ENCODE measurements at places on chromosomes 1 and 21.

- no peak for DNase-seq
Measured at GRCh38 chr1:13732971-13733667, 33.1 kb downstream of the PRDM2 start.

DNA sequence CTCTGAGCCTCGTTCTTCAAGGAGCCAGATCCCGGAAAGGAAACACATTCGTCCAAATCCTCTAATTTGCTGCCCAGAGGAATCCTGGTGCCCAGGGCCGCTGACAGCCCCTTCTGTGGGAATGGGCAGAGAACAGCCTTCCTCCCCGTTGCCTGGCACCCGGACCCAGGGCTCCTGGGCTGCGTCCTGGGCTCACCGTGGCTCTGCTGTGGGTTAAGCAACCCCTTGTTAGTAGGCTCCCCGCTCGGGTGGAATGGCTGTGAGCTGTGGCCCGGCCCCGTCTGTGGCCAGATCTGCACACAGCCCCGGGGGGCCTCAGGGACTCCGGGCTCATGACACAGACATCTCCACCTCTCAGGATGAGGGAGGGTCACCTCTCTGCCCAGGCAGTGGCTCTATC is 122.9 kb upstream of the ARHGEF16 start:
- DNase-seq, result no peak

DNA sequence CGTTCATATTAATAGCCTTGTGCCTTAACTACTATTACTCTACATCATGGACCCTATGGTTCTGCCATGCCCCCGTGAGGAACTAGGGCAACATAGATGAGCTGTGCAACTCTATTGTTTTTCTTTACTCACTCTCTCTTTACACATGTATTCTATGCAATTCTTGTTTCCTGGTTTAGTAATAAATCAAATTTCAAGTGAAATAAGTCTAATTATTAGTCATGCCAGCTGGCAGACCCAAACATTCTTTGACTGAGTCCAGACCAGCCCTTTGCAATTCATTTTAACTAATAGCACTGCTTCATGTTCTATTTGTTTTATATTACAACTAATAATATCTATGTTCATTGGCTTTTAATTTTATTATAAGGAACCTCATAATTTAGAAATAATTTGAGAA is 789.3 kb upstream of the ADAMTS5 start:
- no peak for DNase-seq

GRCh38 chr1:243525085-243525487 is 269.2 kb downstream of the SDCCAG8 start:
- DNase-seq, result peak; percentile 88

- peak; percentile 44 for DNase-seq
Measured at GRCh38 chr1:186985889-186986491, 157.2 kb downstream of the PLA2G4A start.

DNA sequence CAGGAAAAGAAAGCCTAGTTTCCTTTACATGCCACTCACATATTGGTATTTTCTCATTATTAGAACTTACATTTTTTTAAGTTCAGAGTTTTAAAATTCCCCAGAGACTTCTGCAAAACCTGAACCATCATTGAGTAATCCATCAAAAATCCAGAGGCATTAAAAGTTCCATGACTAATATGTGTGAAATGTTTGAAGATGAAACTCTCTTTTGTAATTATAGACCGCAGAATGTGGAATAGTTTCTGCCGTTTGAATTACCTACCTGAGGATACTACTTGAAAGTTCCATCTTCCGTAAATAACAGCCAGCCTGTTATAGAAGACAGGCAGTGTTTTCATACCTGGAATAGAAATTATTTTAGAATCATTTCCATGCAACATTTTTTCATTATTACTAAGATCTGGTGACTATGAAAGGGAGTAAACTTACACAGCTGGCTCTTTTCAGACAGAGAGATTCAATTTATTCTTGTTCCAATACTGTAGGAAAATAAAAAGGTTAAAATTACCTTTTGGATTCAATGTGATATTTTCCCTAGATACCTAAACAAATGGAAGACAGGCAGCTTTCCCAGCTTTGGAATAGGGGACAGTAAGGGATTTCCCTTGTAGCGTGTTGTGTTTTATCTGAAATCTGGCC is 131.4 kb downstream of the ST6GALNAC5 start:
- DNase-seq, result peak; percentile 84

- peak; percentile 83 for DNase-seq
Measured at GRCh38 chr1:23555270-23555985, 3.9 kb downstream of the ID3 start.

GRCh38 chr1:33342041-33342723 is 21.3 kb upstream of the A3GALT2 start:
- DNase-seq, result peak; percentile 95

GRCh38 chr1:226397011-226397926 is 10.6 kb downstream of the PARP1 start:
- no peak for DNase-seq

- DNase-seq, result no peak
Measured at GRCh38 chr1:46343705-46344104, 3.1 kb downstream of the NSUN4 start.

DNA sequence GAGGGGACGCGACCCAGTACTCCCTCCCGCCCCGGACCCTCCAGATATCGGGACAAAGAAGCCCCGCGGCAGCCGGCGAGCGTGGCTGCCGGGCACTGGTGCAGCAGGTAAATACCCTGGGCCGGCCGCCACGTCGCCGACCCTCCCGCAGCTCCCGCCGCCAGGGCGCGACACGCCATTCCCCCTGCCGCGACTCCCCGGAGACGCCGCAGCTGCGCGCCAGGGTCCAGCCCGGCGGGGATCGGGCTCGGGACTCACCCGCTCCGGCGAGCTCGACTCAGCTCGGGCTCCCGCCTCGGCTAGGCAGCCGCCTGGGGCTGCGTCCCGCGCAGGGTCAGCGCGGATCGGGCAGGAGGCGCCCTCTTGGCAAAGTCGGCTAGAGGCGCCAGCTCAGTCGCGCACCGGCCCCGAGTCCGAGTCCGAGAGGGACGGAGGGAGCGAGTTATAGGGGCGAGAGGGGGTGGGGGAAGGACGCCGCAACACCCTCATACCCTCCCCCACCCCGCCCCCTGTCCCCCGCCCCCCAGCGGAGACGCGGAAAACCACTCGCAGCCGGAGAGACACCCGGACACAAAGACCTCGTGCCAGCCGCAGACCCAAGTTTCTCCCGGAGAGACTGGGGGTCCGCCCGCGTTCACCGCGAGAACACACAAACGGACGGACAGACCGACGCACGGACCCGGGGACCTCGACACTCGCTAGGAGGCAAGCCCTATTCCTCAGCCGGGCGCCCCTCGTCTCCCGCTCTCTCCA is 985 bp downstream of the SYT6 start:
- DNase-seq, result no peak

DNA sequence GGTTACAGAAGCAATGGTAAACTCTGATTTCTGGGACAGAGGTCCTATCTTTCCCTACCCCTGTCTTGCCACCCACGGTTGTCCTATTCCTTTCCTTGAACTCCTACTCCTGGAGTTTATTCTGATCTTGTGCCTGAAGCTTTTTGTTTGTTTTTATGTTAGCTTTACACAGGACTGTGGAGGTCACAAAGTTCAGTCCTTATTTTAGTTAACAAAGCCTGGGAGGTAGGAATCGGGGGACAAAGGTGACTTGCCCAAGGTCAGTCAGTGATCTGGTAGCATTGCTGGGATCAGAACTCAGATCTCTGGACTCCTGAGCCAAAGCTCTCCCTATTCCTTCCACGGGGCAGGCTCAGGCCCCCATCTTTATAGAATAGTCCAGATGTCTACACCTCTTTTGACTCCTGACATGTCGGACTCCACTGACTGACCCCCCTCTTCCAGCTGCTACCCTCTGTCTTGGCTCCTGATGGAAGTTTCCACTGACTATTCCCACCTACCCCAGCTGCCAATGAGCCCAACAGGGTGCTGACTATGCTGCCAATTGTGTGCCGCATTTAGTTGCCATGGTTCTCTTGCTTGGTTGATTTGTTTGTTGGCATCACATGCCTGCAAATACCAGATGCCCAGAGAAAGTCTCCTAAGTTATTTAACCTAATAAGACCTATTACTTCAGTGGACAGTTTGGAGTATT is 9.9 kb downstream of the F5 start:
- DNase-seq, result no peak

Measured in SJSA1 (cell line).